LoVo (cell line): ENCODE measurements at places on chromosomes 4 and X.
A peak's percentile ranks its signal among the peaks of the same experiment; 100 is the strongest.

DNA sequence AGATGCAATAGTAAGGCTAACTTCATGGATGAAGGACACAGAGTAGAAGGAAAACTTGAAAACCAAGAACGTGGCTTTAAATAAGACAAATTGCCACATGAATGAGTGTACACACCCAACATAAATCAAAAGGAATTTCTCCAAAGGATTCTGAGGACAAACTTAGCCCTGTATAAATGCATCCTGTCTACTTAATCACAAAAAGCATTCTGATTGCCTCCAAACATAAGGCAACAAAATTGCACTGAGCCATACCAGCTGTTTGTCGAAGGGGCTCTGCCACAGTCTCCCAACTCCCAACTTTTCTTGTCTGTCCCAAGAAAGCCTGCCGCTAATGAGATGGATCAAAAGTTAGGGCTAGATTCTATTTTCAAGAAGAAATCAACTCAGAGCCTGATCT lies 194.3 kb downstream of the SOWAHB start:
- peak; percentile 46 for DNase-seq

DNA sequence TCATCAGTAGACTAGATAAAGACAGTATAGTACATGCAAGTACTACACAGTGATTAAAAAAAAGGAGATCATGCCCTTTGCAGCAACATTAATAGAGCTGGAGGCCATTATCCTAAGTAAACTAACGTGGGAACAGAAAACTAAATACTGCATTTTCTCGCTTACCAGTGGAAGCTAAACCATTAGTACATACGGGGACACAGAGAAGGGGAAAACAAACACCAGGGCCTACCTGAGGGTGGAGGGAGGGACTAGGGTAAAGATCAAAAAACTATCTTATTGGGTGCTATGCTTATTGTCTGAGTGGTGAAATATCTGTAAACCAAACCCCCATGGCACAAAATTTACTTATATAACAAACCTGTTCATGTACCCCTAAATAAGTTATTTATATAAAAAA lies 836.9 kb downstream of the SH3BGRL start:
- DNase-seq: no peak

GRCh38 chr4:153036931-153037482 lies 100.9 kb downstream of the FHDC1 start:
- DNase-seq: no peak

GRCh38 chr4:13985837-13986236 lies 358.3 kb upstream of the BOD1L1 start:
- DNase-seq: no peak

DNA sequence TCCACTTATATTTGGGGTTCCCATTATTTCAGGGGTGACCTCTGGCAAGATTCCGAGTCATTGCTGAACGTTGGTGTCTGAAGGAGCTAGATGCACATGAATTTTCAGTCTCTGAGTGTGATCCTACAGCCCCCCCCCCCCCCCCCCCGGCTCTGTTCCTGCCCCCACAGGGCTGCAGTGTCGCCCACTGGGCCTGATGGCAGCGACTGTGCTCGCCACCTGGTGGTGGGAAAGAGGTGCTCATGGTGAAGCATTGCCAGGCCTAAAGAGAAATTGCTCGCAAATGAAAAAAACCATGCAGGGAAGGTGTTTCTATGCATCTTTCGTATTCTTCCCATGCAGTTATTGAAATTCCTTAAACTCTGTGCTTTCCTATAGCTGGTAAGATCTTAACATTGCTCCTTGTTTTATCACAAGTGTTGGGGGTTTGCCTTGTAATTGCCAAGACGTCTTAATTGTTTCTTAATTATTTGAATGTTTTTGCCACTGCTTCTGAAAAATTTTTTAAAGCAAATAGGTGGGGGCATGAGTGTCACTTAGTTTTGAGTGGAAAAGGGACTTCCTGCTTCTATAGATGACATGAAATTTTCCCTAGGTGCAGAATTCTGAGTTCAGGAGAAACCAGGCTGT lies 63.2 kb downstream of the CLDN22 start:
- peak; percentile 39 for DNase-seq

DNA sequence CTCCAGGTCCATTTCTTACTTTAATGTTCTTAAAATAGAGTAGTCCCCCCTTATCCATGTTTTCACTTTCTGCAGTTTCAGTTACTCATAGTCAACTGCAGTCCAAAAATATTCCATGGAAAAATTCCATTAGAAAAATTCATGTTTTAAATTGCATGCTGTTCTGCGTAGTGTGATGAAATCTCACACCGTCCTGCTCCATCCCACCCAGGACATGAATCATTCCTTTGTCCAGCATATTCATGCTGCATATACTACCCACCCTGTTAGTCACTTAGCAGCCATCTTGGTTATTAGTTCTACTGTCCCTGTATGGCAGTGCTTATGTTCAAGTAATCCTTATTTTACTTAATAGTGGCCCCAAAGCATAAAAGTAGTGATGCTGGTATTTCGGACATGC lies 5.4 kb upstream of the PDLIM5 start:
- peak; percentile 26 for DNase-seq

GRCh38 chr4:163665521-163666331 lies 171.2 kb downstream of the TMA16 start:
- DNase-seq: no peak

DNA sequence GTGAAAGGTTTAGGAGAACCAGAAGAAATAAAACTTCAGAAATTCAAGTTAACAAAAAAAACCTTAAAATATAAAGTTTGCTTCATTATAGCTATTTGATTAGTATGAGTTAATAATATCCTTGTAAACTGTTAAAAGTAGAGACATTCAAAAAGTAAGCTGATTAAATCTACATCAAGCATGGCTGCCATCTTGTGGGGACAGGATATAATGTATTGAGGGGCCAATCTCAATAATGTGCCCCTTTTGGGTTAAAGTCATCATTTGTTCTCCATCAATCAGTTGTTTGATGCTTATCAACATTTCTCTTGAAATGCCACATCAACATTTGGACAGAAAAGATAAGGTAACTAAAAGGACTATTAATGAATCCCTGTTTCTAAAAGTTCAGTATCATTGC lies 4.6 kb upstream of the GRID2 start:
- no peak for DNase-seq

DNA sequence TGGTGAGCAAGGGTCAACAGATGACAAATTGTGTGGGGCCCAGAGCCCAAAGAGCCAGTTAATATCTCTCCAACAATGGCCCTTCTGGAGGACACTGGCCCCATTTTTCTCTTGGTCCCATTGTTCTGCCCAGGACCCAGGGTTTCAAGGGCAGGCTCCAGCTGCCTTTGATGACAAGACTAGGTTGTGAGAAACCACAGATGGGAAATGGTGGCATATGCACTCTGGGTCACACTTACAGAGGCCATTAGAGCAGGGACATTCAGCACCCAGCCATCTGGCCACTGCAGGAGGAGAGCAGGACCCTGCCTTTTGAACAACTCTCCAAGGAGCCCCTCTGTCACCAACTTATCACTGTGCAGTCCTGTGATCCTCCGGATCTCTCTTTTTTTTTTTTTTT lies 49.7 kb upstream of the KIAA1210 start:
- no peak for DNase-seq

- DNase-seq: no peak
Observed at GRCh38 chrX:9628779-9629493, 136.7 kb downstream of the GPR143 start.

GRCh38 chr4:125315576-125316400 lies 1.0 kb downstream of the FAT4 start:
- DNase-seq: no peak

DNA sequence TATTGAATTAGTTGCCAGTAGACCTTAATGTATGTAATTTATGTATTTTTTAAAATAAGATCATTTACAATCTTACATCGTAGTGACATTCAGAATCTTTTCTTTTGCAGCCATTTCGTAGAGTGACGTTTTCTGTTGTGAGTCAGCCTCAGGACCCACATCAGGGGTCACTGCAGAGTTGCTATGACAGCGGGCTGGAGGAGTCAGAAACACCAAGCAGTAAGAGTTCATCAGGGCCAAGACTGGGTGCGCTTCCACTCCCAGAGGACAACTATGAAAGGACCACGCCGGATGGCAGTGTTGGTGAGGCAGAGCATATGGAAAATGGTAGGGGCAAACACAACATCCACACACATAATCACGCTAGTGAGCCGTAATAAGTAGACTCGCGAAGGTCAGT lies 199.9 kb downstream of the PCDH7 start:
- no peak for DNase-seq
